NCI-H446 treated with DMSO at 0.1 percent for 48 hours (cell line): ENCODE measurements at places on chromosomes 11 and 22.
A peak's percentile ranks its signal among the peaks of the same experiment; 100 is the strongest.

- DNase-seq = peak; percentile 35
Observed at GRCh38 chr22:24894220-24894975, 52.1 kb downstream of the LHFPL7 start.

GRCh38 chr11:13713982-13714381 lies 45.5 kb downstream of the FAR1 start:
- no peak for DNase-seq

GRCh38 chr22:32809786-32810554 lies 8.5 kb downstream of the TIMP3 start:
- DNase-seq = no peak

GRCh38 chr11:106601684-106602297 lies 416.5 kb downstream of the GUCY1A2 start:
- DNase-seq = no peak
